Esophagus squamous epithelium (tissue), 5 donors: ENCODE measurements at places on chromosomes 5 and 9. TPM values are rescaled to one million over a fixed set of nuclear protein-coding genes. Genes with fewer than 3 reads are reported as not detected.

DMRTA1 gene
- total RNA-seq = 3.6 TPM

WNT8A gene
- total RNA-seq = not detected

PCDHGA11 gene
- total RNA-seq = 3.6 TPM

PTPA gene
- 72.5 TPM for total RNA-seq

FGD3 gene
- 4.8 TPM for total RNA-seq

ABLIM3 gene
- total RNA-seq = 29.9 TPM

CDX1 gene
- total RNA-seq = not detected

CDKN2A gene
- 8.7 TPM for total RNA-seq
